ENCODE measurements at places on chromosomes 5 and 9. TPM values are rescaled to one million over a fixed set of nuclear protein-coding genes. Genes with fewer than 3 reads are reported as not detected.

DNA sequence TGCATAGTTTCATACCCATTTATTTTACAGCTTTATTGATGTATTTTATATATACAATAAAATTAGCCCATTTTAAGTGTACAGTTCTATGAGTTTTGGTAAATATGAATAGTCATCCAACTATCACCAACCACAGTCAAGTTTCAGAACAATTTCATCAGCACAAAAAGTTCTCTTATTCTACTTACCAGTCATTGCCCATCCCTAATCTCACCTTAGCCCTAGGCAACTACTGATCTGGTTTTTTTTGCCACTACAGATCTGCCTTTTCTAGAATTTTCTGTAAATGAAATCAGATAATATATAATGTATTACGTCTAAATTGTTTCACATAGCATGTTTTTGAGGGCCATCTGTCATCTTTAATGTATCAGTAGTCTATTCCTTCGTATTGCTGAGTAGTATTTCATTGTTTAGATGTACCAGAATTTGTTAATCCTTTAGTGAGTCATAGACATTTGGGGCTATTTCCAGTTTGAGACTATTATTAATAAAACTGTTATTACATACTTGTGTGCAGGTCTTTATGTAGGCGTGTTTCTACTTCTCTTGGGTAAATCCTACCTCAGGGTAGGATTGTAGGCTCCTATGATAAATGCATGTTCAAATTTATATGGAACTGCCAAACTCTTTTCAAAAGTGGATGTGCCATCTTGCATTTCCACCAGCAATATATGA, 198.5 kb upstream of the ADAMTSL1 start:
- DNase-seq: no peak

Gene BTNL3
- total RNA-seq: not detected

DNA sequence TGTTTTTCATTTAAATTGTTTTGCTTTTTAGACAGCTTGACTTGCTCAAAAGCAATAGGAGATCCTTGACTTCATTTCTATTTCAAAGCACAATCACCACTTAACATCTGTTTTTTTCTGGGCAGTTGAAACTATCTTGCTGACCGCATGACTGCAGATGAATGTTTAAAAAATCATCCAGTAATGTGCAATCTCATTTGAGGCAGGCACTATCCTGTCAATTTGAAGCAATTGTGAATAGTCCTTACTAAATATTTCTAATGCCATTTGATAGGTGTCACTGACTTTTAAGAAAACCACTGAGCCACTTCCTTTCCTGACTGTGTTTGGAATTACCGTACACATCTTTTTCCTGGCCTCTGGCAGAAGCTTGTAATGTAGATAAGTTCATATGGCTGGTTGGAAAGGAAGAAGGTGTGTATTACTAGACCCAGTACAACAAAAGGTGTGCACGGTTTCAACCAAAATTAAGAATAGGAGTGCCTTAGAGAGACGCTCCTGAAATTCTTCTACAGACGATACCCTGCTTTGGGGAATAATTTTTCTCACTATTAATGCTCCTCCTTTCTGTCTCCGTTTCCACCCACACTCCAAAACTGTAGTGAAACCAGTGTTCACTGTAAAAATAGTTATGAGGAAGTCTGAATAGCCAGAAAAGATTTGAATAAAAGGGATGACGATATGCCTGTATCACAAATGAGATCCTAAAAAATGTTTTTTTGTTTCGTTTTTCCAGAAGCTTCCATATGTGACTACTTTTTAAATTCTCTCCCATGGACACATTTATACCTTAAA, 136.7 kb upstream of the MOCS2 start:
- peak; percentile 86 for DNase-seq

DNA sequence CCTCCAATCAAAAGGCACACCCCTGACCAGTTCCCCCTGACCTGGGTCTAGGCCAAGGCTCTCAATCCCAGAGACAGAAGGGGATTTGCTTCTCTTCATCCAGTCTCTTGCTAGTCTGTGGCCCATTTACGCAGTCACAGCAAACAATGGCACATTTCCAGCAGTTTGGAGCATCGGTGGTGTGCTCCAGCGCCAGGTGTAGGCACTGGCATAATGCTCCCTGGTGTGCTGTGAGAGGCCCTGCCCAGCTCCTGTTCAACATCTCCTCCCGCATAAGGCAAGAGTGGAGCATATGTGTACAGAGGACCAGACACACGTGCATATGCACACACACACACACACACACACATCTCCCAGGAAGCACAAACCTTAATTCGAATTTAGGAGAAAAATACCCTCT, 79.5 kb upstream of the ERCC6L2 start:
- DNase-seq: no peak

GRCh38 chr5:115382989-115383388, 86.5 kb upstream of the CCDC112 start:
- DNase-seq: no peak

GRCh38 chr9:116558818-116559540, 128.1 kb upstream of the TRIM32 start:
- no peak for DNase-seq

GRCh38 chr9:35910613-35911359, 1.5 kb downstream of the SPAAR start:
- DNase-seq: peak; percentile 80

Gene PDE6A
- not detected for total RNA-seq

DNA sequence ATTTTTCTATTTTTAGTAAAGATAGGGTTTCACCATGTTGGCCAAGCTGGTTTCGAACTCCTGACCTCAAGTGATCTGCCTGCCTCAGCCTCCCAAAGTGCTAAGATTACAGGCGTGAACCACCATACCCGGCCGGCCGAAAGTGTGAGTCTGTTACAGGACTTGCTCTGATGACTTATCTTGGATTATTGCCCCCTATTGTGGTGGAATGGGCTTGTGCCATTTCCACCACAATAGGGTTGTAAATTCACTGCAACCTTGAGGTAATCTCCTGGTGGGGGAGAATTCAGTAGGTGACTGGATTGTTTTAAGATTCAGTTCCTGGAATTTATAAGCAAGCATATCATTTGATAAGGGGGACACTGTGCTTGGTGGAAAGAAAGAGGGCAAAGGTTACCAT, 15.0 kb upstream of the HMGCR start:
- no peak for DNase-seq

Gene MARCHF11
- not detected for total RNA-seq

- DNase-seq: no peak
Measured at GRCh38 chr5:51544031-51544785, 161.0 kb downstream of the ISL1 start.

Gene FAM153A
- not detected for total RNA-seq

Gene CCL28
- 1.3 TPM for total RNA-seq

Gene ECM2
- 2.6 TPM for total RNA-seq

Gene PAEP
- not detected for total RNA-seq

GRCh38 chr9:133888048-133888808, 103.9 kb downstream of the VAV2 start:
- no peak for DNase-seq

Gene IL3
- not detected for total RNA-seq

GRCh38 chr5:179864686-179865085, 6.1 kb upstream of the MRNIP start:
- DNase-seq: no peak

GRCh38 chr5:33362915-33363314, 77.8 kb upstream of the TARS1 start:
- peak; percentile 72 for DNase-seq

GRCh38 chr5:37799865-37800421, 39.9 kb downstream of the GDNF start:
- peak; percentile 31 for DNase-seq

Gene FCN1
- not detected for total RNA-seq

DNA sequence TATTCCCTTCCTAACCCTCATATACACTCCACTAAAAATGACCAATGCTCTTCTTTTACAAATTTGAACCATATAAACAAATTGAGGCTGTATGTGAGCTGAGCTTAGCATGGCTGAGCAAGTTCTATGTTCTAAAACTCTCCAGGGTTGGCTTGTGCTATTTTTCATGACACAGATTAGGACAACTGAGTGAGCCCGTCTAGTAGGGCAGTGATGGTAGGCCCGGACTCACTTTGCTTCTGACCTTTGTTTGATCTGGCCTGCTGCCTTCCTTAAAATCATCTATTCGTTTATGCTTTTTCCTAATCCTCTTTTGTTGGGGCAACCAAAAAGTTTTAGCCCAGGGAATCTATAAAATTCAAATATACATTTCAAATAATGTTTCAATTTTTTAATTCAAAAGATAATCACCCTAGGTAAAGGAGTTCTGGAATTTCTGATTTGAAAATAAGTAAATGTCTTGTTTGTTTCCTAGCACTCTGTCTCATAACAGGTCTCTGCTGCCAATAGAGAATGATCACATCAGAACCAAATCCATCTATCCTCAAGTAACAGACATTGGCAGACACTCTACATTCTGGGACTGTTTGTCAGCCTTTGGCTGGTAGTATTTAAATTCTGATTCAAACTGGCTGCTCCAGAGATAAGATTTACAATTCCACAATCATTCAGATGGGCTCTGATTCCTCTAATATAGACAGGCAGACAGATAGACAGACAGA, 217.0 kb upstream of the TARS1 start:
- no peak for DNase-seq

Gene WNT8A
- total RNA-seq: not detected

Gene NXNL2
- total RNA-seq: 7.7 TPM

DNA sequence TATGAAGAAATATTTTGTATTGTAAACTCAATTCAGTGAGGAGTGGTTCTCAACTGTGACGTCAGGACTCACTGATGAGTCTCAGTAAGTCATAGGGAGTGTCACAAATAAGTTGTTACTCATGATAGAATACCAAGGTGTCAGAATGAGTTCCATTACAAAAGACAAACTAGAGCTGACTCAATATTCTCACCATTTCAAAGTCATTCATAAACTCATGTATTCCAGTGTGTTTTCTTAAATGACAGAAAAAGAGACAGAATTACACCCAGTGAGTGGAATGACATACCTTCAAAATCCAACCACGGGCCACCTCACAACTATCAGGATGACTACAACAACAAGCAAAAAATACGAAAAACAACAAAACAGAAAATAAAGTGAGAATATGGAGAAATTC, 321.5 kb downstream of the ENC1 start:
- peak; percentile 35 for DNase-seq

GRCh38 chr5:6489643-6490185, 41.1 kb downstream of the UBE2QL1 start:
- DNase-seq: no peak

GRCh38 chr5:171882118-171882517, 96.5 kb downstream of the SMIM23 start:
- DNase-seq: no peak

DNA sequence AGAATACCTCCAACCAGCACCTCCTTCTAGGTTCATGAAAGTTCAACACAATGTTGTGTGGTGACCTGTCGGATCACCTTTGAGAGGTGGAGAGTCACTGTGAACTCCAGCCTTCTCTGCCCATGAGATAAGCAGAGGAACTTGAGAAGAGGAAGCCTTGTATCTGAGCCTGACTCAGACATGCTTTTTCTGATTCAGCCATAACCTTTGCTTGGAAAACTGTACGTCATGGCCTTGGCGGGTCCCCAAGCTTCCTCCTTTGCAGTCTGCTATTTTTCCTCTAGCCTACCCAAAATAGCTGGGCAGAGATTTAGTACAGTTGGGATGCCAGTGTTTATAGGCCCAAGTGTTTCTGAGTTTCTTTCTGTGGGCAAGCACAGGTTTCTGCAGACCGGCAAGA, 274.7 kb downstream of the CETN3 start:
- DNase-seq: peak; percentile 45
